NCI-H187 treated with DMSO at 0.1 percent for 48 hours (cell line): ENCODE measurements at places on chromosomes 5 and 9.

DNA sequence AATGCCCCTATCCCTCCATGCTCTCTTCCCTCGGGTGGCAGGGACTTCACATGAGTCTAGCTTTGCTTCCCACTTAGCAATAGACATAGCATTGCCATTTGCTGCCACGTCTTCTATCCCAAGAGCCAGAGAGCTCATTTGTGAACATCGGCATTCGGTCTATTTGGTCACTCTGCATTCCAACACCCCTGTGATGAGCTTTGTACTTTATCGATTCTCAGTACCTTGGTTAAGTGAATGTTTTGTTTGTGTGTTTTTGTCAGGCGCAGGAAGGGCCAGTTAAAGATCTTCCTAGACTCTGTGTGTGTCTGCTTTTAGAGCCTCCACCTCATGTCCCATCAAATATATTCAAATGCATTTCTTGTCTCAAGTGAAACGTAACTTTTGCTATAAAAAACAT lies 141.7 kb downstream of the TARS1 start:
- DNase-seq: no peak

GRCh38 chr9:18761742-18762300 lies 271.2 kb downstream of the SAXO1 start:
- DNase-seq: no peak

GRCh38 chr5:112228667-112229066 lies 190.4 kb downstream of the EPB41L4A start:
- no peak for DNase-seq

GRCh38 chr5:117955831-117956230 lies 1032.5 kb downstream of the DTWD2 start:
- DNase-seq: no peak

GRCh38 chr5:174528821-174529544 lies 195.4 kb upstream of the MSX2 start:
- no peak for DNase-seq
